ENCODE measurements at places on chromosomes 3 and 15.

- no peak for DNase-seq
These were observed 109.3 kb downstream of the OXNAD1 start for GRCh38 chr3:16374047-16374934.

GRCh38 chr3:119342176-119342575 is 48.0 kb downstream of the ARHGAP31 start:
- DNase-seq: no peak

DNA sequence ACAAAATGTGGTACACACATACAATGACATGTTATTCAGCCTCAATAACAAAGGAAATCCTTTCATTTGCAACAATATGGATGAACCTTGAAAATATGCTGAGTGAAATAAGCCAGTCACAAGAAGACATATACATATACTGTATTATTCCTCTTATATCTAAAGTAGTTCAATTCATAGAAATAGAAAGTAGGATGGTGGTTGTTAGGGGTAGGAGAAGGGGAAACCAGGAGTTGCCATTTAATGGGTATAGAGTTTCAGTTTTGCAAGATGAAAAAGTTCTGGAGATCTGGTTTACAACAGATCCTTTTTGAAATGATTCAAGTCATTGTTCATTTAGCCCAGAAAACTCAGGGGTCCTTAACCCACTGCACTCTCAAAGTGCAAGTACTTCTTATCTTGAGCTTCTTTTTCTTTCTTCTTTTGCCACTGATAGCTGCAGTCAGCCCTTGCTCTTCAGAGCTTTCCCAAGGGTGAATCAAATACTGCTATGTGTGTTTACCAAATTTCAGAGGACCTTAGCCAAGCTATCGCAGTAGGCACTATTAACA is 208.0 kb upstream of the EOMES start:
- DNase-seq: no peak

GRCh38 chr15:91841861-91842260 is 11.6 kb upstream of the SLCO3A1 start:
- no peak for DNase-seq

DNA sequence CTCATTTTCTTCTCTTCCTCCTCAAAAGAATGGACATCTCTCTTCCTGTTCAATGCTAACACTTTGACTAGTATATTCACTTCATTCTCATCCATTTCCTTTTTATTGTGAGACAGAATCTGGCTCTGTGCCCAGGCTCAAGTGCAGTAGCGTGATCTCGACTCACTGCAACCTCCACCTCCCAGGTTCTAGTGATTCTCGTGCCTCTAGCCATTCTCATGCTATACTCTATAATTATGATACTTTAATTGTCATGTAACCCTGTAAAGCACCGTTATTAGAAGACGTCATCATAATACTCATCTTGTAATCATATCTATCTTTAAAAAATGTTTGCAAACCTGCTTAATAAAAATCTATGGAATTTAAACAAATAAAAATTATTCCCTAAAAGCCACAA is 107.0 kb downstream of the SHOX2 start:
- DNase-seq: no peak

- DNase-seq: no peak
These were observed 70.3 kb downstream of the RAD18 start for GRCh38 chr3:8893001-8893400.

DNA sequence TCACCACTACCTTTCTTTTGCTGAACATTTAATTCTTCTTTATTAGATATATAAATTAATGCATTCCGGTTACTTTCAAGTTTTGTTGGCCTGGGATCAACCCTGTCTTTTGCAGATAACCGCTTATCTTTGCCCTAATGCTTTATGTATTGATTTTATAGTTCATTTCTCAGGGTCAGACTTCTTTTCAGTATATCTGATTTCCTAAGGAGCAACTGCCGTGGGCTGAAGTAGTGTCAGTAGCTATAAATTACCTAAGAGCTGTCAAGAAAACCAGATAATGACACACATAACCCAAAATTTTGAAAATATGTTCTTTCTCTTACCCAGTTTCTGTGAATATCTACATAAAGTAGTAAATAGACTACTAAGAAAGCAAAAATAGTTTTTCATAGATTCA is 38.0 kb downstream of the COL6A5 start:
- DNase-seq: no peak

- peak; percentile 78 for DNase-seq
These were observed 70.3 kb upstream of the PPP2R3A start for GRCh38 chr3:135895106-135895733.

DNA sequence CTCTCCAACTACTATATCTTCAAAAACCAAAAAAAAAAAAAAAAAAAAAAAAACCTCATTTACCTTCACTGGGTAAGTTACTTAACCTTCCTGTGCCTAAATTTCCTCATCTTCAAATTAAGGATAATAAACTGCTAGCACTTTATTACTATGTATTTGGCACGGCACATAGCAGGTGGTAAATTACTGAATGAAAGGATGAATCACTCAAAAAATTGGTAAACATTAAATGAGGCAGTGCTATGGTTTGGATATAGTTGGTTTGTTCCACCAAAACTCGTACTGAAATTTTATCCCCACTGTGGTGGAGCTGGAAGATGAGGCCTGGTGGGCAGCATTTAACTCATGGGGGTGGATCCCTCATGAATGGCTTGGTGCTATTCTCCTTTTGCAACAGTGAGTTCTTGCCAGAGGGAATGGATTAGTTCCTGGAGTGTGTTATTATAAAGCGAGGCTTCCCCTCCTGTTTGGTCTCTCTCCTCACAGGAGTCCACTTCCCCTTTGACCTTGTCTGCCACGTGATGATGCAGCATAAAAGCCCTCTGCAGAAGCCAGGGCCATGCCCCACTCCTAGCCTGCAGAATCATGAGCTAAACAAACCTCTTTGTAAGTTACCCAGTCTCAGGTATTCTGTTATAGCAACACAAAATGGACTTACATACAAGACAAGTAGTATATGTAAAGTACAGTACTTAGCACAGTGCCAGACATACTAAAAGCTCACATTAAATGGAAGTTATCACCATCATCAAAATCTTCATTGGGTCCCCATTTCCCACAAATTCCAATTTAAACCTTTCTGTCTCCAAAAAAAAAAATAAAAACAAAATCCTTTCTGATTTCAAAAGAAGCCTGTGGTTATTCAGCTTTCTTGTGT is 20.6 kb downstream of the DCUN1D1 start:
- no peak for DNase-seq

DNA sequence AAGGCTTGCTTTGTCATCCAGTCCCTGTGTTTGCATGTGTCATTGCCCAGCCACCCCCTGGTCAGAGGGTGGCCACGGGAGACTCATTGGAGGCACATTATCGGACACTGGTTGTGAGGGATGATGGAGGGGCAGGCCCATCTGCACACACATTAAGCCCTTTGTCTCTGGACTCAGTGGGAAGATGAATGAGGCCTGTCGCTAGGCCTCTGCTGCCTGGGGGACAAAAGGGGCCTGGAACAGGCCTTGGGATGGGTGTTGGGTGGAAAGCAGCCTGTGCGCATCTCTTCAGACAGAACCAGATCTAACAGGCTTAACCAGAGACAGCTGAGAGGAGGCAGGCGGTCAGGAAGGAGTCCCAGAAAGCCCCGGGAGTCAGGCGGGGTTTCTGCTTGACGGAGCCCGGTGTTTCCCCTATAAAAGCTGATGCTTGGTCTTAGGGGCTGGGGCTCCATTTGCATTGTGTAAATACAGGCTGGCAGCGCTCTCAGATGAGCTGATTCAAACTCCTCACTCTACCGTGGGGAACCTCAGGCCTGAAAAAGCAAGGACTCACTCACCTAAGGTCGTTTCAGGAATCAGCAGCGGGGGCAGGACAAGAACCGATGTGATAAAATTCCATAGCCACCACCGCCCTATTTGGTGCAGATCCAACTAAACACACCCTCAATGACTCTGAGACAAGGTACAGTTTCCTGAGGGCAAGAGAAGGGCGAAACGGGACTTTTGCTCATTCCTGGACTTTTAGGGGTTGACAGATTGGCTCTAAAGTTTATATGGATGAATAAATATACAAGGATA is 17.1 kb upstream of the SKIC8 start:
- no peak for DNase-seq

- DNase-seq: no peak
These were observed 261.4 kb downstream of the EPHA3 start for GRCh38 chr3:89368846-89369245.

DNA sequence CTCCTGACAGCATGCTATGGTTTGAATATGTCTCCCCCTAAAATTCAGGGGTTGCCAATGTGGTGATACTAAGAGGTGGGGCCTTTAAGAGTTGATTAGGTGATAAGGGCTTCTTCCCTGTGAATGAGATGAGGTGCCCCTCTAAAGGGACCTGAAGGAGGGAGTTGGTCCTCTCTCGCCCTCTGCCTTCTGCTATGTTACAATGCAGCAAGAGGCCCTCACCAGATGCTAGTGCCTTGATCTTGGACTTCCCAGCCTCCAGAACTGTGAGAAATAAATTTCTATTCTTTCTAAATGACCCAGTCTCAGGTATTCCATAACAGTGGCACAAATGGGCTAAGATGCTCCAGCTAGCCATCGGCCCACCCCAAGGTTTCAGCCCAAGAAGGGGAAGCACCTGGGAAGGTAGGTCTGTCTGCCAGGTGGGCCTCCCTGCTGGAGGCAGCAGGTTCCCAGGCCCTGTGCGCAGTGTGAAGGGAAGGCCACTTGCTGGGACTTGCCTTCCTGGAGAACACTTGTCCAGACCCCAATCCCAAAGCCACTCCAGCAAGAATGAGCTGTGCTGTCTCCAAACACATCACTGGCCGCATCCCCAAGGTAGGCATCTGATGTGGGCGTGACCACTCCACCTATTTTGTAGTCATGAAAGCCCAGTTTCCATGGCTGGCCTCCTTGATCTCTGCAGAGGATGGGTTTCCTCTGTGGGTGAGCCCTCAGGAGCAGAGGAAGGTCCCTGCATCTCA is 9.0 kb downstream of the TGM4 start:
- no peak for DNase-seq

GRCh38 chr15:51750792-51751696 is at the start of gene TMOD2:
TSS of gene TMOD2 (plus strand) at chr15:51751597. CDS start at chr15:51766442, 14,845 bp downstream.
- DNase-seq: no peak

- DNase-seq: no peak
These were observed 520 bp downstream of the GREM1 start for GRCh38 chr15:32718227-32718820.

DNA sequence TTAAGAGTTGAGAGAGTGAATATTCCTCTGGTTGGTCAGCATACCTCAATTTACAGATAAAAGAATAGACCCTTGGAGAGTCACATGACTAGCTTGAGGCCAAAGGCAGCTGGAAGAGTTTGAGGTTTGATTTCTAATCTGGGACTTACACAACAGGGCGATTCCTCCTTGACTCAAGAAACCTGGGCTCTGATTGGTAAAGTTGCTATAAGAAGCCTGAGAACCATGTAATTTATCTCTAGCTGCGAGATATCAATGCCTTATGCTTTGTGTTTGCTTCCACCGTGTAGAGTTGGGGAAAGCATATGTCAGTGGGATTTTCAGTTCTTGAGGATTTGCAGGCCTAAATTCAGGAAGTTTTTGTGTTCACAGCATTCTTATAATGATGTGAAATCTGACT is 206.0 kb downstream of the KLHL25 start:
- no peak for DNase-seq

DNA sequence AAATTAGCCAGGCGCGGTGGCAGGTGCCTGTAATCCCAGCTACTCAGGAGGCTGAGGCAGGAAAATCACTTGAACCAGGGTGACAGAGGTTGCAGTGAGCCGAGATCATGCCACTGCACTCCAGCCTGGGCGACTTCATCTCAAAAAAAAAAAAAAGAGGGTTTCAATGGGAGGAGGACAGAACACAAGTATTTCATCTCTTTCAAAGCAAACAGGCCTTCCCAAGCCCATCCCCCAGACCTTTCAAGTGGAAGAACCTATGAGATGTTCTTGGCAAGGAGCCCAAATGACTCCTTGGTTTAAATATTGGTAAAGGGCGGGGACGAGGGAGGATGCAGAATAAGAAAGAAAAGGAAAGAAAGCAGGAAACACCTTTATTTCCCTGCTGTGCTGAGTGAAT is 62.2 kb upstream of the MCF2L2 start:
- DNase-seq: no peak

DNA sequence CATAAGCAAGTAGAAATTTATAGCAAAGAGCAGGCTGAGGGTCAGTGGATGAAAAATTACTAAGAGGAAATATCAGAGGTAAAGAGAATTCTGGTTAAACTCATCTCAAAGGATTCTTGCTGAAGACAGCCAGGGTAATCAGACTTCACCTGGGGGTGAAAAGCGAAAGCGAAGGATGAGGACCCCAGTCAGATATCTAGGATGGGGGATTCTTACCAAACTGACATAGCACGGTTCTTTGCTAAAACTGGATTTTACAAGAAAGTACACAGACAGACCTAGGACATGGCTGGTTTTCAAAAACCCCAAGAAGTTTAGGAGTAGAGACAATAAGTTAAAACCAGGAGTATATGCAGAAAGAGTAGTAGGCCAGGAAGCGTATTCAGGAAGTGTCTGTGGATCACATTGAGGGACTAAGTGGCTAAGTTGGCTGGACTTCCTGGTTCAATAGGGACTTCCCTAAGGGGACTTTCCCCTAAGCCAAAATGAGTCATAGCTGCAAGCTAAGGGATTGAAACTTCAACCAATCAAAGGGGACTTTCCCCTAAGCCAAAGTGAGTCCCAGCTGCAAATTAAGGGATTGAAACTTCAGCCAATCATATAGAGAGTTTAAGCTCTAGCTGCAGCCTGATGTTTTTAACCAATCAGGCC is 2.4 kb upstream of the CFAP91 start:
- DNase-seq: peak; percentile 42

DNA sequence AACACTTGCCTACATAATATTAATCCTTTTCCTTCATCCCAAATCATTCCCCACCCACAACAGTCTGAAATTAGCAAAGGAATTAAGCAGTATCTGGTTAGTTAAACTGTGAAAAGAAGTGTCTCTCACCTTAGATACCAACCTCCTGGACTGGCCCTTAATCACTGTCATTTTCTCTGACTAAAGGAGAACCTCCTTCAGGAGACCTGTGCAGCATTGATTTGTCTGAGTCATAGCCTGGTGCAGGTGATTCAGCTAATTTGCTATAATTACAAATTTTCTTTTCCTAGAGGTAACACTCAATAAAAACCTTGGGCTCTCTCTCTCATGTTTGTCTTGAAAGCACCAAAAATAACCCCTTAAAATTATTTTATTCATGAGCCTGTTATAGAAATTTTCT is 279.8 kb upstream of the SEMA6D start:
- no peak for DNase-seq

DNA sequence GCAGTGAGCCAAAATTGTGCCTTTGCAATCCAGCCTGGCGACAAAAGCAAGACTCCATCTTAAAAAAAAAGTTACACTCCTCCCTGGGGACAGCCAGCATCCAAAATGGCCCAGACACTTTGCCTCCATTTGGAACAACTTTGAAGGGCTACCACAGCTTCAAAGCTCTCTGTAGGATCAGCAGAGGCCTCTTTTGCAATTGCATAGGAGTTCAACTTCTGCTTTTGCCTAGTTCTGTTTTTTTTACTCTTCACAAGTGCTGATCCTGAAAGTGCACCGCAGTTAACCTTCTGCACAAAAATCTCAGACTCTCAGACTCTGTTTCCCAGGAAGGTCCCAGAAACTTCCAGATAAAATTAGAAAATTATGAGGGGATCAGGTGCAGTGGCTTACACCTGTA is 25.2 kb upstream of the SLC4A7 start:
- no peak for DNase-seq

Data from H4 (cell line).